ENCODE measurements at places on chromosomes 3 and 15. TPM values are rescaled to one million over a fixed set of nuclear protein-coding genes. Genes with fewer than 3 reads are reported as not detected.

Gene TNFSF10
- total RNA-seq: 22.6 TPM

DNA sequence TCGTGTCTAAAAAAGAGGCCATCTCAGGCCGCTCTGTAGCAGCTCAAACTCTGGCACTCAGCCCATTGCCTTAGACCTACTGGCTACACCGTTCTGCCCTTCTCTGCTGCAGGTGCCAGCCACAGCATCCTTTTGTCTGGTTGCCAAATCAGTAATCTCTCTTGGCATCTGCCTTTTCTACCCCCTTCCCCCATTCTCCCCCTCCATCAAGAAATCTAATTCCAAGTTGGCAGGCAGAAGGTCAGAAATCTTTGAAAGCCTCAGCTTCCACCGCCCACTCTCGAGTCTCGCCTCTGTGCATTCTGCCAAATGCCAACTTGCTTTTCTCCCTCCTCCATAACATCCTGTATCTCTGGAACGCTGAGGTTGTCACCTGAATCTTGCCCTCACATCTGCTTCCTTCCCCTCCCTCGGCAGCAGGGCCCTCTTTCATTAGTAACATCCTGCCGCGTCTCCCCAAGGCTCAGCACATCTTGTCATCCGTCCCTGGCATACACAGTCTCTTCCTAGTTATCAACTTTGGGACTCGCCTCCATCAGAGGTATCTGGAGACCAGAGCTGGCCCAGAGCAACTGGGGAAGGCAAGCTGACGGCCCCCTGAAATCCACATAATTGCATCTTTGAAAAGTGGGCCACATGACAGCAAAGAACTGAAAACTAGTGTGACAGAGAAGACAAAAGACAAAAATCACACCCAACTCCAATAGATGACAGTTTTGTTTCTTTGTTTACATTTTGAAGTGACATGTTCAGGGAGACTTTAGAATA is 312.0 kb upstream of the CCDC54 start:
- peak overlapping the region; percentile 1 for H3K27ac ChIP-seq
- DNase-seq: peak; percentile 15
- no peak overlapping the region for H3K4me3 ChIP-seq
- no peaks in the 10 kb centered on the region for H3K36me3 ChIP-seq
- no peaks in the 10 kb centered on the region for H3K4me1 ChIP-seq

DNA sequence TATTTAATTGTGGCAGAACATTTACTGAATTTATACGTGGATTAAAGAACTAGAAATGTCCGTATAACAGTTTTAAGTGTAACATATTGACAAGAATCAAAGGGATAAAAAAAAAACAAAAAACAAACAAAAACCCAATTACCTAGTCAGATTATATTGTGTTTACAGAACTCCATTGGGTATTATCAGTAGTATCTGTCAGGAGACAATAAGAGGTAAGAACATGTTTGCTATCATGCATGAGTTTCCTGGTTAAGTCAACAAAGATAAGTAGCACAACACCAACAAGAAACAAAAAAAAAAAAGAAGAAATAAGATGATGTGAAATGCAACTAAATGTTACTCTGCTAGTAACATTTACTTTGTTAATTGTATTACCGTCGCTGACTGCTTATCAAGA is 570.6 kb downstream of the ZBBX start:
- no peak for DNase-seq
- H3K36me3 ChIP-seq: no peaks in the 10 kb centered on the region
- H3K27ac ChIP-seq: no peak overlapping the region
- no peaks in the 10 kb centered on the region for H3K27me3 ChIP-seq
- no peak overlapping the region for H3K4me3 ChIP-seq
- H3K4me1 ChIP-seq: no peaks in the 10 kb centered on the region

DNA sequence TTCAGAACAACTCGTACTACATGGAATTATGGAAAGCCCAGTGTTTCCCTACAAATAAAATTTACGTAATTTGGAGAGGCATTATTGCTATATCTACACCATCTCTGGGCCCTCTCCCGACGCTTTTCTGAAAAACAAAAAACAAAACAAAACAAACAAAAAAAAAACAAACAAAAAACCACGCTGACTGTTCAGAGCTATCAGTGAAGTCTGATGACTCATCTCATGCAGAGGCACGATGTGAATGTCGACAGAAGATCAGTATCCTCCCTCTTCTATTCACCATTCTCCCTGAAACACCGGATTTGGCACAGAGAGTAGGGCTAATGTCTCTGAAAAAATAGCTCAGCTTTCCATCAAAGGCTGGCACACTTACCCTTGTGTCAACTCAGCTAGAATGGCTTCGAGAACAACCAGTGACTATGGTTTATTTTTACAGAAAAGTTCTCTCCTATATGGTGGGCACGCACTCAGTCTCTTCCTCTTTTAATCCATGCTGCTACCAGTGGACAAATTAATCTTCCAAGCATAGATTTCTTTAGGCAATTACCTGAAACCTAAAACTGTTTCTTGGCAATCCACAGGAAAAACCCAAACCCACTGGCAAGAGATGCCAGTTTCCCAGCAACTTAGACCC is 1.5 kb downstream of the CRBN start:
- H3K27me3 ChIP-seq: no peaks in the 10 kb centered on the region
- H3K36me3 ChIP-seq: no peaks in the 10 kb centered on the region
- H3K27ac ChIP-seq: no peak overlapping the region
- peak overlapping the region; percentile 98 for H3K4me3 ChIP-seq
- peaks cover 49% of the 10 kb centered on the region for H3K4me1 ChIP-seq
- DNase-seq: no peak

GRCh38 chr3:146100825-146101444 is 60.0 kb downstream of the PLOD2 start:
- no peaks in the 10 kb centered on the region for H3K4me1 ChIP-seq
- no peak overlapping the region for H3K27ac ChIP-seq
- no peaks in the 10 kb centered on the region for H3K27me3 ChIP-seq
- no peak for DNase-seq
- H3K4me3 ChIP-seq: no peak overlapping the region

DNA sequence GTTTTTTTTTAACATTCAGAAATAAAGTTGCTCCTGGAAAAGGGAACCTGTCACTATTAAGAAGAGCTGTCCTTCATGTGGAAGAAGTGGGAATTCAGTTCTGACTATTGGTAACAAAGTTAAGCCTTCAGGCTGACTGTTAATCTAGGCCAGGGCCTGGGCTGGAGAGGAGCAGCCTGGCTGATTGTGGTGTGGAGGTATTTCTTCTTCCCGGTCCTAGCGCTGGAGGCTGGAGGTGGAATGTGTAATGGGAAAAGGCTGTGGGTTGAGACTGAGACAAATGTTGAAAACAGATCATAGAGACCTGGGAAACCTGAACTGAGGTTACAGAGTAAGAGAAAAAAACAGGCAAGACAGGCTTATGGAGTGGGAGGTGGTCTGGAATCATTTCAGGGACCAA is 23.8 kb upstream of the SH3BP5 start:
- no peaks in the 10 kb centered on the region for H3K4me1 ChIP-seq
- H3K27ac ChIP-seq: no peak overlapping the region
- H3K27me3 ChIP-seq: no peaks in the 10 kb centered on the region
- no peak overlapping the region for H3K4me3 ChIP-seq
- DNase-seq: no peak
- H3K36me3 ChIP-seq: no peaks in the 10 kb centered on the region

Gene POTEB3
- total RNA-seq: not detected

Gene EXD1
- total RNA-seq: not detected
